Activated effector memory CD4-positive, alpha-beta T cell treated with Interleukin-2 at 50 U/mL for 16 hours (primary cell): ENCODE measurements at places on chromosomes 3 and 15.

- DNase-seq: no peak
These were observed 43.7 kb downstream of the NMD3 start for GRCh38 chr3:161264852-161265251.

- no peak for DNase-seq
These were observed 27.1 kb upstream of the THSD4 start for GRCh38 chr15:71088155-71088554.

DNA sequence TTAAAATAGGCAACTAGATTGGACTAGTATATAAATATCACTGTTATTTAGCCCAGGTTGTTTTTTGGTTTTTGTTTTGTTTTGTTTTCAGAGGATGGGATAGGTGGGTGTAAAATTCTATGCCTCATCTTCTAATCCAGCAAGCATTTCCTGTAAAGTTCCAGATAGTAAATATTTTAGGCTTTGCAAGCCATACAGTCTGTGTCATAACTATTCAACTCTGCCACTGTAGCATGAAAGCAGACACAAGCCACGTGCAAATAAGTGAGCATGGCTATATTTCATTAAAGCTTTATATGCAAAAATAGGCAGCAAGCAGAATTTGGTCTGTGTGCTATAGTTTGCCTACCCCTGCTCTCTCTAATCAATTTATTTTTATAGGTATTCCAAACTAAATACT lies 657.3 kb upstream of the TGFBR2 start:
- no peak for DNase-seq

DNA sequence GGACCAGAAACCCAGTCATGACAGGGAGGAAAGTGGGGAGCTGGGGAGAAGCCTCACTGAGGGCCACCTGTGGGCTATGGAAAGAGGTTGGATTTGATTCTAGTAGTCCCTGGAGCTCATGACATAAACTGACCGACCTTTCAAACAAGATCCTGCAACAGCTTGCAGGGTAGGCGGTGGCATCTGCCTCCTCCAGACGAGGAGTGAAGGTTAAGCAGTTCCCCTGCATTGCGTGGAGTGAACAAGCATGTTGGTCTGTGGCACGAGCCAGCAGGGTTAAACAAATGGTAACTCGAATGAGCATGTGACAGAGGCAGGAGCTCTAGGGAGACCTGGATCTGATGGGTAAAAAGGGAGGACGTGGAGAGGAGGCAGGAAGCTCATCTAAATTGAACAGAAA lies 12.7 kb downstream of the TGM4 start:
- DNase-seq: no peak

GRCh38 chr15:60682115-60682514 lies 203.2 kb upstream of the ICE2 start:
- no peak for DNase-seq

DNA sequence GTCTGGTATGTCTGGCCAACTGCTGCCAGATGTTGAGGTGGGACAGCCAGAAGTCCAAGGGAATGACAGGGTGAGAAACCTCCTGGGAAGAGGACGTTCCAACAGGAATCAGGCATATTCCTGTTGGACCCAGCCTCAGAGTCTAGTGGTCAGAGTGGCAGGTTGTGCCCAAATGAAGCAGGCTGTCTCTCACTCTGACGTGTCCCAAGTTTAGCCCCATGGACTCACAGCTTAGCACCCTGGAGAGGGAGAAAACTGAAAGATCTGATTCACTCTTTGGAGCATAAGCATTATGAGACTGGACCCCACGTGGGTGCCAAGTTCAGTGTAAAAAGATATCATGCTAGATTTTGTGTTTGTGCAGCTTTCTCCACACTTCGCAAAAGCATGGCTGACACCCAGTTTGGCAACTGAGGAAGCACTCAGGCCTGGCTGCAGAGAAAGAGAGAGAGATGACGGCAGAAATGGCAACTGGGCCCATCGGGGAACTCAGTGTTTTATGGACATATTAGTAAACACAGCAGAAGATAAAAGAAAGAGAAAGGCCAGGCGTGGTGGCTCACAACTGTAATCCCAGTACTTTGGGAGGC lies 88.2 kb upstream of the LMCD1 start:
- DNase-seq: no peak

GRCh38 chr15:77097248-77097721 lies 26.4 kb upstream of the TSPAN3 start:
- no peak for DNase-seq

DNA sequence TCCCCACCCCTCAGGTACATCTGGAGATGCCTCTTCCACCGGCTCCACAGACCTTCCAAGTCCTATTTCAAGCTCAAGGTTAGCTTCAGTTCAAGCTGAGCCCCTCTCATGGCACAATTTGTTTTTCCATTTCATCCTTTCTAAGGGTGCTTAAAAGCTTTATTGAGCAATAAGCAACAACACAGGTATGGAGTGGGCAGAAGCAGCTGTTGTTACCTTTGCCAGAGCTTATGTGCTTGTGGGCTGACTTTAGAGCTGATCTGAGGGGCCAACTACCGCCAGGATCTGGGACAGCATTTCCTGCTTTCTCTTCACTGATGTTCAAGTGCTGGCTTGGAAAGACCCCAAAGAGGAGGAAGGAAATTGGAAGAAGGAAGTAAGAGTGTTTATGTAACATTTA lies 140.0 kb upstream of the KLHL25 start:
- no peak for DNase-seq

- no peak for DNase-seq
These were observed 10.5 kb downstream of the PRKAR2A start for GRCh38 chr3:48837163-48837562.

DNA sequence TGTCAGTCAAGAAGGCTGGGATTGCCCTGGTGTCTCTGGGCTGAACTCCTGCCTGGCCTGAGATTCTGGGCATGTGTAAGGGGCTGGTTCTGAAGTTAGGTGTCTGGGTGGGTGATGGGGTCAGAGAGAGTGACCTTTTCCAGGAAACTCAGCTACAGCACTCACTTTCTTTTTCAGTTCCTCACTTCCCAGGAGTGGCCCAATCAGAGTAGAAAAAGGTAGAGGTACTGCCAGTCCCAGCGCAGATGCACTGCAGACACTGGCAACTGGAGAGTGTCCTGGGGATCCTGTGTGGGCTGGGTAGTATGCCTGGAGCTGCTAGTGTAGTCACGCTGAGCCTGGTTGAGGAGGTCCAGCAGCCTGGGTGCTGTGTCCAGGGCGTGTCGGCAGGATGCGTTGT lies 46.5 kb upstream of the APEH start:
- no peak for DNase-seq

- DNase-seq: no peak
These were observed 98.8 kb upstream of the HACD2 start for GRCh38 chr3:123683505-123684154.

DNA sequence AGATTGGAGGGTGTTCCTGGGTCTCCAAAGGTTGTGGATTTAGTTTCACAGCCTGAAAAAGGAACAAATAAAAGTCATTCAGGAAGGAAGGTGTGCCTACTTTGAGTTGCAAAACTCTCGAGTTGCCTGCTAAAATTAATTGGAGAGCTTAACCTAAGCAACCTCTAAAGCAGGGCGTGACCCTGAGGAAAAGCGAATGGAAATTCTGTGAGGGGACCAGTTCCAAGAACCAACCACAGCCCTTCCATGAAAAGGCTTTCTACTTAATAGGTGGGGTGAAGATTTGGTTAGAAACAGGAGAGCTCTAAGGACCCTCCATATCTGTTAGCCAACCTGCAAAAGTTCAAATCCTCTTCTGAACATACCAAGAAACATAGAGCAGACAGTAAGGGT lies 1.5 kb downstream of the CD80 start:
- DNase-seq: no peak

DNA sequence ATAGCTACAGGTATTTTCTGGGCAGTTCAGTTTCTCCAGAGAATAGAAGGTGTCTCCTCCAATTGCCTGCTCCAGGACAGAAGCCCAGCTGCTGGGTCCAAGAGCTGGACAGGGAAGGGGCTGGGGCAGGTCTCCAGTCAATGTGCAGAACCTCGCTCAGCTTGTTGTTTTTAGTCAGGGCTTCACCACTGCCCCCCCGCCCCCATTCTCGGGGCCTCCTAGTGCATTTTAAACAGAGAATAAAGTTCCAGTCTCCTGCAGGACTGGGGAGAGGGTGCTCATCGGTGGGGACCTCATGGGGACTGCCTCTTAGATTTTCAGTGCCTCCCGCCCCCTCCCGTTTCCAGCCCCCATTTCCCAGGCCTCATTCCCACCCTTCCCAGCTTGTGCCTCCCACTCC lies 216.6 kb downstream of the XXYLT1 start:
- DNase-seq: no peak

DNA sequence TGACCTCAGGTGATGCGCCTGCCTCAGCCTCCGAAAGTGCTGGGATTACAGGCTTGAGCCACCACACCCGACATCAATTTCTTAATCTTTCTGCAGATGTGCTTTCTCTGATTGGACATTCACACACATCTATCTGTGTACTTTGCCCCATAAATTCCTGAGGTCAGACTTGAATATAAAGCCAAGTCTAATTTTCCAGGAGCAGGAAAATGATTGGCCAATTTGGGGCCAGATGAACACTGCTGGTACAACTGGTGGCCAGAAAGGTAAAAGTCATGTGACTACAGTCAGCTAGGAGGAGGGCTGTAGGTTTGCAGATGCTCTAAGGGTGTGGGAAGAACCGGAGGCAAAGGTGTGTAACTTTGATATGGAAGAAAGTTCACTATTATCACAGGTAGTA lies 3.2 kb upstream of the RAD51 start:
- DNase-seq: no peak

- no peak for DNase-seq
These were observed 48.1 kb upstream of the NPAP1 start for GRCh38 chr15:24627443-24627842.

DNA sequence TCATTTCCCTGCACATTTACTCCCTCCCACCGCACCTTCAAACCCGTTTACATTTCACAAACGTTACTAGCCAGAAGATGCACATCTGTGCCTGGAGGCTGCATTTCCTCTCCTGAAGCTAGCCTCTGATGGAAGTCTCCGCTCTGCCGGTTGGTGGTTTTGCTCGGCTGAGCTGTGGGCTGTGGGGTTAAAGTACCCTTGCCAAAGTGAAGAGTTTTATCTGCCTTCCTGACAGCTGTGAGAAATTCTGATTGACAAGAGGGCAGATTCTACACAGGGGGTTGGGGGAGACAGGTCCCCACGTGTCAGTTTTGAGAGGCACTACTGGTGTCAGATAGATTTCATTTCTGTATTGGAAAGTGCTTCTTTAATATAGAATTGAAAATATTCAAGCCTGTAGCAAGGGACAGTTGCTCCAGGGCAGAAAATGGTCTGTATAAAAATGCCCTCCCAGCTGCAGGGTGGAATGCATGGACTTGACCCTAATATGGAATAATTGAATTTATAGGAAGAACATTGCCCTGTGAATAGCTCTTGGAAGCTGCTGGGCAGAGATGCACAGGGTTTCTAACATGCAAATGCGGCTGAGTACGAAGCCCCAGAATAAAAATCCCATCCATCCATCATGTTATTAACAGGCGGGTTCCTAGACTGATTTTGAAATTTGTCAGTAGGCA lies 201.1 kb upstream of the RGMA start:
- no peak for DNase-seq

GRCh38 chr3:159025733-159026132 lies 223.9 kb downstream of the MFSD1 start:
- DNase-seq: no peak

- DNase-seq: no peak
These were observed 168.4 kb upstream of the CCDC54 start for GRCh38 chr3:107208796-107209195.

GRCh38 chr3:152773633-152774032 lies 61.3 kb upstream of the P2RY1 start:
- no peak for DNase-seq

DNA sequence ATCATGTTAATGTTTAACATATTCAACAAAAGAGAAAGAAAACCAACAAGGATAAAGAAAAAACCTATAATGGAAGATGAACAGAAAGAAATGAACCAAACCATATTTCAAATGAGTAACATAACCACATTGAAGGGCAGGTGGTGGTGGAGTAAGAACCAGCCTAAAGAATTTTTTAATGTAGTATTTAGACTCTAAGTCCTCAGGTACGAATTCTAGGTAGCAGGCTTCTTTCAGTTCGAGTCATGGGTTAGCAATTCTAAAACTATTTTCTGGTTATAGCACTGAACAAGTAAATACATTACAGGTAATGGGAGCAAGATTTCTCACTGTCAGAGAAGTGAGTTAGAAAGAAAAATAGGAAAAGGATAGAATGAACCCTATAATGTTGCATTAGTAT lies 24.4 kb downstream of the DCBLD2 start:
- no peak for DNase-seq

GRCh38 chr3:197305854-197306253 lies 7.4 kb upstream of the DLG1 start:
- no peak for DNase-seq

- DNase-seq: no peak
These were observed 1177.4 kb upstream of the GBE1 start for GRCh38 chr3:82938821-82939328.

- DNase-seq: no peak
These were observed 162.8 kb downstream of the PTPRG start for GRCh38 chr3:61724183-61724582.

DNA sequence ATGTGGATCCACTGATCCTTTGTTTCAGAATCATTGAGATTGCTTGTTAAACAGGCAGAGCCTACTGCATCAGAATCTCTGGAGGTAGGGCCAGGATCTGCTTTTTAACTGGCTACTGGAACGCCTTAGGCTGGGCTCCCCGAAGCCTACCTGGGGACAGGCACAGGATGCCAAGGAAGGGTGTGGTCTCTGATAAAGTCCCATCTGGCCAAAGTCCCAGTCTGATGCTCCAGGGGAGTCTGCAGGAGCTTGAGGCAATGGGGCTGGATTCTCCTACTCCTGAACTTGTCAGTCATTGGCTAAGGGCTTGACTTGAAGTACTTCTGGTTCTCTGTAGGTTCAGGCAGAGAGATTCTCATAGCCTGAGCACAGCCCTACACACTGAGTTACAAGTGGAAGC lies 22.4 kb upstream of the CCK start:
- no peak for DNase-seq

DNA sequence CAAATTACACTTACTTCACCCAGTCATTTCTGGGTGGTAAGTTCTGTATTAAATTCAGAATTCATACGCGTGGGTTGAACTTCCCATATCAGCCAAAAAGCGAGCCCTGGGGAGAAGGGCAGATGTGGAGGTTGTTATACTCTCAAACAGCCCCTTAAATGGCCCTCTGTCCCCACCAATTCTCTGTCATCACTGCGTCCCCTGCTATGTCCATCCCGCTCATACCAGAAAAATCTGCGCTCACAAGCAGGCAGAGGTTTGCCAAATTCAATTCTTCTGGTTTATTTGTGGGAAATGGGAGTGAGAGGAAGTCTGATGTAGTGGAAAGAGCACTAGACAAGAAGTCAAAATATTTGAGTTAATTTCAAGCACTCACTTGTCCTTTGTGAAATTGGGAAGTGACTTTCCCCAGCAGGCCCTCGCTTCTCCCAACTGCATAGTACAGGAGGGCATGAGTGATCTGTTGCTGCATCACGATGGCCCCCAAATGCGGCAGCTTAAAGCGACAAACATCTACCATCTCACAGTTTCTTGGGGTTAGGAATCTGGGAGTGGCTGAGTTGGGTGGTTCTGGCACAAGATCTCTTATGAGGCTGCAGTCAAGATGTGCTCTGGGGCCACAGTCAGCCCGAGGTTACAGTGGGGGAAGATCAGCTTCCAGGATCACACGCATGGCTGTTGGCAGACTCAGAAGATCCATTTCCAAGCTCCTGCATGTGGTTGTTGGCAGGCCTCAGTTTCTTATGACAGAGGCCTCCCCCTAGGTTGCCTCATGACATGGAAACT lies 67.7 kb downstream of the CPN2 start:
- DNase-seq: no peak
